ENCODE measurements at places on chromosomes 11 and 22.

GRCh38 chr22:42993651-42994275 lies 21.2 kb downstream of the PACSIN2 start:
- DNase-seq, result no peak

DNA sequence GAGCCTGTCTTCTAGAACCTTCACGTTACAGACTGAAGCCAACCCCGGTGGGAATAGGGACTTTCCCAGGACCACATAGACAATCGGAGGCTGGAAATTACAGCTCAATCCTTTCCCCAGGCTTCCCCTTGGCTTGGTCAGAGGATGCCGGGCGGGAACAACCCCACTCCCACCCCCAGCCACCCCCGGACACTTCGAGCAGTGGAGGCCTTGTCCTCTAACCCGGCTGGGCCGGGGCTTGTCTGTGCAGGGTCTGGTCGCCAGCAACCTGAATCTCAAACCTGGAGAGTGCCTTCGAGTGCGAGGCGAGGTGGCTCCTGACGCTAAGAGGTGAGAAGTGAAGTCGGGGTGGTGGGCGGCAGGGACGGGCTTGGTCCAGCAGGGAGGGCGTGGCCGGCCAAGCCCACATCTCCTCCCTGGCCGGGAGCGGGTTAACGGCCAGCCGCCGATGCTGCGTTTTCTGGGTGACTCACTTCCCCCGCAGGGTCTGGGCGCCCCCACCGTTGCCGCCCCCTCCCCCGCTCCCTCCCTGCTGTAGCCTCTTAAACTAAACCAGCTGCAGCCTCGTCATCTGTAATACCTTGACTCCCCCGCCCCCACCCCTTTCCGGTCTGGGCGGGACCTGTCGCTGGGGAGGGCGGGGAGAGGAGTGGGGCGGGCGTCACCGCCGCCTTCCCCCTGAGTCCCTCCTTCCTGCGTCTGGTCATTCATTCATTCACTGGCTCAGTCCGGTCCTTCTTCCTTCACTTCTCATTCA lies 1.5 kb downstream of the LGALS1 start:
- peak; percentile 88 for DNase-seq

GRCh38 chr11:32436751-32437494 lies 1.6 kb upstream of the WT1 start:
- peak; percentile 74 for DNase-seq

DNA sequence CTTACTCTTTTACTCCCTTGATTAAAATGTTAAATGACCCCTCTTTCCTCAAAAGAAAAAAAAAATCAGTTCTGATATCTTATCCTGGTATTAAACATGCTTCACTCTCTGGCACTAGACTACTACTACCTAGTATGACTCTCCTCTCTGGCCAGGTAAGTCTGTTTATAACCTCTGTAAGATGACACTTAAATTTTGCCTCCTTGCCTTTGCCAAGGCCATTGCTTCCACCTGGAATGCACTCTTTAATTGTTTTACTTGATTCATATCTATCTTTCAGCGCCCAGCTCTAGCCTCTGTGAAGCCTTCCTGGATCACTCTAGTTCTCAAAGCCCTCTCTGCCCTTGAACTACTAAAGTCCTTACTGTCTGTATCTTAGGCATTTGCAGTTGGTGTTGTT lies 170.4 kb downstream of the ETS1 start:
- no peak for DNase-seq

DNA sequence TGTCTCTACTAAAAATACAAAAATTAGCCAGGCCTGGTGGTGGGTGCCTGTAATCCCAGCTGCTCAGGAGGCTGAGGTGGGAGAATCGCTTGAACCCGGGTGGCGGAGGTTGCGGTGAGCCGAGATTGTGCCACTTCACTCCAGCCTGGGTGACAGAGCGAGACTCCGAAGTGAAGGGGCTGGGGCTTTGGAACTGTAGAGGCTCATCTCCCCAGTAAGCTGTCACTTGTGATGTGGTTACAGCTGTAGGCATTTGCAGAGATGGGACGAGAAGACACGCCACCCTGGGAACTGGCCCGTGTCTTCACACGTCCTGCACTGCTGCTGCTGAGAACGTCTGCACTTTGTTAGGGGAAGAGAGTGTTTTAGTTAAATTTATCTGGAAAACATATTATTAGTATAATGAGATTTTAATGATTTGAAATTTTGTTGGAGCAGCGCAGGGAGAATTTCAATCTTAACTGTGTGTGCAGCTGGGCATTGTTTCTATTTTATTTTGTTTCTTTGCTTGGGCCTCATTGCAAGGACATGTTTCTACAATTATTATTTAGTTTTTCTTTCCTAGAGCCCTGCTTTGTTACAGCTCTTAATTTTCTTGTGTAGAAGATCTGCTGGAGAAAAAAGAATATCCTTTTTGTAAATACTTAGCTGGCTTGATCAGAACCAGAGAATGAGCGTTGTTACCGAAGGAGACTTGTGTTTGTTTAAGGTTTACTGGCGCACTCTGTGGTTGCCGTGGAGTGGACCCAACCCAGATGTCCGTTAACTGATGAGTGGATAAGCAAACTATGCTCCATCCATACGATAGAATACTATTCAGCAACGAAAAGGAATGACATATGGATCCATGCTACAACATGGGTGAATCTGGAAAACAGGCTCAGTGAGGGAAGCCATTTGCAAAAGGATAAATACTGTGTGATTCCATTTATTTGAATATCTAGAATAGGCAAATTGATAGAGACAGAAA lies 18.4 kb downstream of the PARVB start:
- DNase-seq, result no peak

Measured in eye (tissue), 1 donor.